Airway epithelial cell (primary cell): ENCODE measurements at places on chromosomes 6 and 20. TPM values are rescaled to one million over a fixed set of nuclear protein-coding genes. Genes with fewer than 3 reads are reported as not detected.

The PPP1R14C gene
- total RNA-seq = 89.3 and 94.6 TPM in 2 replicates

The RSPO3 gene
- not detected in 2 replicates for total RNA-seq

The FKBP1C gene
- 0.09 TPM in 1 of 2 replicates, not detected in the other for total RNA-seq

The PSMG4 gene
- 16.2 and 18.3 TPM in 2 replicates for total RNA-seq

The TRIM40 gene
- total RNA-seq = not detected in 2 replicates

The OR2B6 gene
- total RNA-seq = not detected in 2 replicates

The PPP1R16B gene
- total RNA-seq = under 0.01 TPM in 1 of 2 replicates, not detected in the other

The PRSS16 gene
- 1.7 and 7.6 TPM in 2 replicates for total RNA-seq

The PNLDC1 gene
- total RNA-seq = 0.14 TPM in 2 replicates

The BTBD9 gene
- 3.7 and 4.5 TPM in 2 replicates for total RNA-seq

The DUSP15 gene
- not detected in 2 replicates for total RNA-seq

The BMP7 gene
- total RNA-seq = 0.33 and 0.49 TPM in 2 replicates
